ELF-1 (cell line): ENCODE measurements at places on chromosomes 1 and 21.

GRCh38 chr1:61215676-61216289, 133.4 kb downstream of the NFIA start:
- DNase-seq = no peak

DNA sequence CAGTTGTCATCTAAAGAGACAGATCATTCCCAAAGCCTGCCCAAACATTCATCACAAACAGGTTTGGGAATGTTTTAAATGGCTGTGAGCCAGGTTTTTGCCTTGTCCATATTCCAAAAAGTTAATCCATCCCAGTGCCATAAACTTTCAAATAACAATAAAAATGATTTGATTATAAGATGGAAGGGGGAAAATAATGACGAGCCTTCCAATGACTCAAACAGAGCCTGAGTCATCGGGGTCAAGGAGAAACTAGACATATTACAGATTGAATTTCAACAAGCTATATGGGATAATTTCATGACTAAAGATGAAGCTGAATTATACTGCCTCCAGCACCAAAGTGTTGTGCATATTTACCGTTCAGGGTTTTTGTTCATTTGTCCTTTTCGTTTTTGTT, 195.8 kb upstream of the PKN2 start:
- DNase-seq = no peak

GRCh38 chr1:234914606-234915290, 213.9 kb downstream of the TOMM20 start:
- DNase-seq = no peak

DNA sequence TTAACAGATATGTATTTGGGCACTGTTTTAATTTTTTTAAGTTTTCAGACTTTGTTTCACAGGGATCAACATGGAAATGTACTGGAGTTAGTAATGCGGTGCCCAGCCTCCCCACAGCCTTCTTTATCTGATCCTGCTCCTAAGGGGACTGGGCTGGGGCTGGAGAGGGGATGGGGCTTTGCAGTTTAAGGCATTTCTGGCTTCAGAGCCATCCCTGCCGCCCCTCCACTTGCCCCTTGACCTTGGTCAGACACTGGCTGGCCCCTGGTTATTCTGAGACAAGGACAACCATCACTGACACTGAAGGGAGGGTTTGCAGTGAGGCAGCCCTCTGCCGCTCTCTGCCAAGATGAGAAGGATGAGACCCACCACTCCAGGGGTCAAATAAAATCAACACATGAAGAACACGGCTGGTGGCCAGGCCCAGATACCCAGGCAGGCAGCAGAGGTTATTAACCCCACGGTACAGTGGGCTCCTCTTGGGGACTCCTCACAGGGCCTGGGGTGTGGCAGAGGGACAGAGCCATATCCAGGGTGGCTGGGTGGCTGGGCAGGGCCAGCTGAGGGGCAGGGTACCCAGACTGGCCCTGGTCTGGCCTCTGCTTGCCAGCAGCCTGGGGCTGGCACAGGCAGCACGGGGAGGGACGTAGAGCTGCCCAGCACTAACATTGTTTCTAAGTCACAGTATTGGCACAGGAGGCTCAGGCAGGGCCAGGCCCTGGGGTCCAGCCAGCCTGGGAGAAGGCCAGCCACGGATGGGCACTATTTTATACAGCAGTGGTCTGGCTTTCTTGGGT, 7.2 kb upstream of the UBE2U start:
- DNase-seq = no peak

GRCh38 chr1:7298145-7298544, 473.0 kb upstream of the VAMP3 start:
- DNase-seq = no peak

- no peak for DNase-seq
These were observed 237.3 kb downstream of the SLC44A5 start for GRCh38 chr1:75373542-75374159.

DNA sequence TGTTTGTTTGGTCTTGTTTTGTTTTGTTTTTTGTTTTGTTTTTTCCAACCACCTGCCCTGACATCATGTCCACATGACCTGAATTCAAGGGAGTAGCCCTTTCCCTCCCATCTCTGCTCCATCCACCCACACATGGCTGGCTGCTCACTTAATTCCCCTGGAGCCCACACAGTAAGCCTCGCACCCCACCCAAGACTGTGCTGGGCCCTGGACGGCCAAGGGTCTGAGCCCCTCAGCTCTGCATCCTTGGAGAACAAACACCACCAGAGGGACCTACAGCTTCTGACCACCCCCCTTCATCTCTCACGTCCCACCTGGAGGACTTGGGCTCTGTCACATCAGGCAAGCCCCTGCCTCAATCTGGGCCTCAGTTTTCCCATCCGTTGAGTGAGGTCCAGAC, 39.1 kb downstream of the MATN1 start:
- no peak for DNase-seq

DNA sequence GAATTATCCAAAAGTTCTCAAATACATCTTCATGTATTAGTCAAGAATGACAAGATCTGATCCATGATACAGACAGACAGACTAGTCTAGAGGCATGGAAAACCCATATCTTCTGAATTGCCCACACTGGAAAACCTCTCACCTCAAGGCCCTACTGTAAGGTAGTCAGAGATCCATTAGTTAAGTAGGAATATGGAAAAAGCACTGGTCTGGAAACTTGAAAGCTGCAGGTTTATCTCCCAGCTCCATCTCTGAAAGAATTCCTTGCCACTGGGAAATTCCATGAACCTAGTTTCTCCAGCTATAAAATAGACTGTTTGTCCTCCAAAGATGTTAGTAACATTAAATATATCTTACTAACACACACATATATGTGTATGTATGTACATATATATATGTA, 169.2 kb downstream of the AKT3 start:
- DNase-seq = peak; percentile 3

DNA sequence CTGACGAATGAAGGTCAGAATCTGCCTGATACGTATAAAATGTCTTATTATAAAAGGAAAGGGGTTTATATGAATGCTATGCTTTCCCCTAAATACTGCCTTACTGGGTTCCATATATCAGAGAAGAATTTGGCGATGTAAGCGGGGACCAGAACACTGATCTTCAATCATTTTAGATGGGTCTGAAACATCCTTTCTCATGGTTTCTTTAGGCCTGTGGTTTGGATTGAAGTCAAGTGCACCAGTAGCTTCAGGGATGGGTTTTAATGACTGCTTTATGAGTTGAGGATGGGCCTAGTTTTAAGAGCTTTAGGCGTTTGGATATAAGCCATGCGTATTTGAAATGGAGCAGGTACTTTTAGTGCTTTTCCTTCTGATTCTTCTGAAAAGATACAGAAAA, 6.9 kb downstream of the FMN2 start:
- DNase-seq = no peak

DNA sequence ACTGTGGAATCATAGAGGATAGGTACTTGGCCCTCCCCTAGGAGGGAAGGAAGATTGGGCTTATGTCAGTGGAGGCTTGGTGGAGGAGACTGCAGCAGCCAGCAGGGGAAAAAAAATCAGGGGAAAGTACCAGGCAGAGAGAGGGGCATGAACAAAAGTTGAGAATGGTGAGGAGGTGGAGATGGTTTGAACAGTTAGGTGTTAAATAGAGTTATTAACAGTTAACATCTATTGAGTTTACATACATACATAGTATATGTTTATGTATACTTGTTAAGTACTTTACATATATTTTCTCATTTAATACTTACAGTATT, 136.5 kb upstream of the HNRNPU start:
- no peak for DNase-seq

- DNase-seq = no peak
These were observed 280.3 kb downstream of the USH2A start for GRCh38 chr1:216142921-216143320.

DNA sequence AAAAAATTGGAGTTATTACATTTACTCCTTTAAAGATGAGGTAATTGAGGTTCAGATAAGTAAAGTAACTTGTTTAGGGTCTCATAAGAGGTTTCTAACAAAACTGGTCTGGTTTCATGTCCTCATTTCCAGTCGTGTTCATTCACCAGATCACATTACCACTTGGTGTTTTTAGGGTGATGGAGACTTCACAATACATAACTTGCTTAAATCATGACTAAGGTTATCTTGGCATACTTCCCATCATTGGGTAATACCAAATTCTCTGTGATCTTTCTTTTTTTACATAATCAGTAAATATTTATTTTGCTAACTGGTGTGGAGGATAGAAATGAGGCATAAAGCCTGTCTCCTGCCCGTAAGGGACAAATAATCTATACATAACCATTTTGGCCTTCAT, 31.6 kb upstream of the RPTN start:
- DNase-seq = no peak

DNA sequence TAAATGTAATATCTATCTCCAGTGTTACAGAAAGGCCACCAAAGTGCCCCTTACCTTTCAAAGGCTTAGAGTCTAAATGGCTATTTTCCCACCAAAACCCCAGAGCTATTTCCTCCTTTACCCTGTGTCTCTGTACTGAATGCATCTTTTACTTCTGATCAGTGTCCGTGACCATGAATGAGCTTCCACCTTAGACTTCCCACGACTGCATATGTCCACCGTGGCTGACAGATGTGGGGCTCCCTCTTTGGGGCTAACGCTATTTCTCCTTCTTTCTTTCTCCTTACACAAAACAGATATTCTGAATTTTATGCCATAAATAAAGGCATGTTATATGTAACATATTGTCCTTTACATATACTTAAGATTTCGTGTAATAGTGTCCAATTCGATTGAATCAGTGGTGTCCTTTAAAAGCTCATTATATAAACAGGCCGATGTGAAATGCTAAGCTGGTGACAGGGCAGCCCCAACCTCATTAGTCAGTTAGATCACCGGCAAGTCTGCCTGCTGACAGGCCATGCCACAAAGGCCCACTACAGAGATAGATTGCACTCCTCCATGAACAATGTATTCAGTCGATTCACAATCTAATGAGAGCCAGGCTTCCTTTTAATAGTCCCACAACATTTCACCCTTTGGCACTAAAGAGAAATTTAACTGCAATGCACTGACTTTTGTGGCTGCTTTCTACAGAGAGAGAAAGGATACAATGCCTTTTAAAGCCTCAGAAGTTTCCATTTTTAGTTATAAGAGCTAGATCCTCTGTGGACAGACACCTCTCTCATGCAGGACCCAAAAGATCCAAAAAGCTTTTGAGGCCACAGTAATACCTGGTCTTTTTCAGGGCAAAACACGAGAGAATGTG, 297.9 kb downstream of the PCP4 start:
- peak; percentile 16 for DNase-seq

GRCh38 chr1:186082235-186082937, 292.7 kb downstream of the TPR start:
- no peak for DNase-seq

GRCh38 chr1:229409616-229410369, 24.1 kb downstream of the ACTA1 start:
- DNase-seq = peak; percentile 9

GRCh38 chr21:35232545-35233176, 183.6 kb upstream of the RUNX1 start:
- peak; percentile 33 for DNase-seq

DNA sequence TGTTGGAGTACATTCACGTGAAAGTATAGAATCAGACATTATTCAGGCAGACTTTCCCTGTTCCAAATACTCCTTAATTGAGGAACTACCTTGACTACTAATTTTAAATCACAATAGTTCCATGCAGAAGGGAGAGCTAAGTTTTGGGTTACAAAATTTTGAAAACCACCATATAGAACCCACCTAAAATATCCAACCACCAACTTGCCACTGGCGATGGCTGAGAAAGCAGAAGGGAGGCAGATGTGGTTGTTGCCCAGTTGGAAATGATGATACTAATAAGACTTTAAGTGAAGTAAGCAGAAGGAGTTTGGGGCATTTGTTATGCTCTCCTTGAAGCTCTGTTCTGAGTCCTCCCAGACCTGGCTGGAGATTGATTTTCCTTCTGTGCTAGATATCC, 190.7 kb downstream of the HLX start:
- no peak for DNase-seq

DNA sequence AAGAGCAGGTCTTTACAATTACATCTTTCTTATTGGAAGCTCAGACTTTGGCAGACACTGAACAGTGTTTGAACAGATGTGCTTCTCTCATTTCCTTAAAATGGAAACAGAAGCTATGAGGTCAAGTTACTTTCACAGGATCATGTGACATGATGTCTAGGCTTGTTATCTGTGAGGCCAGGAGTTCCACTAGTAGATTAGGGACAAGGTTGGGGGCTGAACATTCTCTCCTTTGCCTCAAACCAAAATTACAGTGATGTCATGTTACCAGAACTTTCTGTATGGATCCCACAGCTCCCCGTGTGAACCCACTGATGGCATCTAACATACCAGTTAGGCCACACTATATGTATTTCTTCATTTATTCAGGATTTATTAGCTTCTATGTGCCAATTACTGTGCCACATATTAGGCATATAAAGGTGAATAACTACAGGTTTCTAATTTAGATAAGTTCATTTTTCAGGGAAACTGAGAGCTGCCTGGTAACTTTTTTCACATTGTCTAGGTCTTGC, 6.0 kb downstream of the DYNLT5 start:
- no peak for DNase-seq

GRCh38 chr1:238438311-238439270, 547.9 kb upstream of the ZP4 start:
- DNase-seq = no peak

GRCh38 chr1:31133368-31133767, 67.9 kb upstream of the PUM1 start:
- DNase-seq = no peak

GRCh38 chr1:211492511-211493132, 660 bp upstream of the RD3 start:
- no peak for DNase-seq

DNA sequence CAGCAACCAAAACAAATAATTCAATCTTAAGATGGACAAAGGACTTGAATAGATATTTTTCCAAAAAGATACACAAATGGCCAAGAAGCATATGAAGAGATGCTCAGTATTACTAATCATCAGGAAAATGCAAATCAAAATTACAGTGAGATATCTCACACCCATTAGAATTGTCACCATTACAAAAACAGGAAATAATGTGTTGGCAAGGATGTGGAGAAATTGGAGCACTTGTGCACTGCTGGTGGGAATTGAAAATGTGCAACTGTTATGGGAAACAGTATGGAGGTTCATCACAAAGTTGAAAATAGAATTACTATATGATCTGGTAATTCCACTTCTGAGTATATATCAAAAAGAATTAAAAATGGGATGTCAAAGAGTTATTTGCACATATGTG, 83.2 kb downstream of the SH3GLB1 start:
- DNase-seq = no peak

DNA sequence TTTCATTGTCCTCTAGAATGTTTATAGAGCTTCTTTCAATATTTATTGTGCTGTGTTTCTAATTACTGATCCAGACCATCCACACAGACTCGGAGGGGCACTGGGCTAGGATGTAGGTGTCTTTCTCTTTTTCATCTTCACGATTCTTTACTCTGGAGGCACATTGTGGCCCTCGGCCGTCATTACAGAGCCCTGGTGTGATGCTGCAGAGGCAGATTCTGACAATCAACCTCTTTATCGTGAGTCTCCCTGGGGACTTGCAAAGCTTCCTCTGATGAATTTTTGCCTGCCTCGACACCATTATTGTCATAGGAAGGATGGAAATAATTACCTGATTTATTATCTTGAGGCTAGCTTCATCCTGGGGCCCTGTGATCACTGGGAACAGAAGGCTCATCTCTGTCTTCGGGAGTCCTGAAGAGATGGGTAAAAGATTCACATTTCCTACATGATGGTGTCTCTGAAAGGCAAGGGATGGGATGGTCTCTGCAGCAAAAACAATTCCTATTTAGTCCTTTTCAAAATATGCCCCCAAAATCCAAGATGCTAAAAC, 89.4 kb downstream of the SEC16B start:
- no peak for DNase-seq
